Caco-2 (cell line): ENCODE measurements at places on chromosomes 5 and 9. TPM values are rescaled to one million over a fixed set of nuclear protein-coding genes. Genes with fewer than 3 reads are reported as not detected.

DNA sequence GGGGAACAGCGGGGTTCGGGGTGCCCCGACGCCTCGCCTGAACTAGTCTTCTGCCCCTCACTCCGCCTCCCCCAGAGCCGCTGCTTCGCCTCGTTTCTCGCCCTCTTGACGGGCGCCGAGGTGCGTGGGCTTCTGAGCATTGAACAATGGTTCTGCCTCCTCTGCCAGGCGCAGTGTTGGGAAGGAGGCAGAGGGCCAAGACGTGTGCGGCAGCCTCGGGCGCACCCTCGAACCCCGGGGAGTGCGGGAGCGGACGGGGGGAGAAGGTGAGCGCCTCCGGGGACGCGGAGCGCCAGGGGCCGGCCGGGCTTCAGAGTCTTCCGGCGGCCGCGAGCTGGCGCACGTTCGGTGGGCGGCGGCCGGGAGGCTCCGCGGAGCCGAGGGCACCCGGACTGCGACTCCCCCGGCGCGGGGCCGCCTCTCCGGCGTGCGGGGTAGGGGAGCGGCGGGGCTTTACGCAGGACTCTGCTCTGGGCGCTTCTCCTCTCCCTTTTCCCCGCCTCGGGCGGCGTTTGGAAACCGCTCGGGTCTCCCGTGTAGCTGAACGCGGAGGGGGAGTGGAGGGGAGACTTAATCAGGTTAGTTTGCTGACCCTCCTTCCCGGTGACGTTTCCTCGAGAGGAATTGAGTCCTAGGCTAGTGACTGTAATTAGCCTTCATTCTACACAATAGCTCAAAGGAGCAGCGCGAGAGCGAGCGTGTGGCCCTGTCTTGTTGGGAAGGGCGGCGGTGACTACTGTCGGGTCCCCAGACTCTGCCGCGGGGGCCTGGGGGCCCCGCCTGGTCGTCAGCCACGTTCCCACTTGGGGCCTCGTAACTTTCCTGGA lies 1.1 kb downstream of the VLDLR start:
- peak; percentile 18 for DNase-seq

- DNase-seq: no peak
These were observed 48.0 kb downstream of the IPO11 start for GRCh38 chr5:62460578-62460983.

GRCh38 chr9:86485359-86485758 lies 131.1 kb upstream of the TUT7 start:
- no peak for DNase-seq

GRCh38 chr9:86667307-86667706 lies 280.0 kb downstream of the GAS1 start:
- DNase-seq: no peak

DNA sequence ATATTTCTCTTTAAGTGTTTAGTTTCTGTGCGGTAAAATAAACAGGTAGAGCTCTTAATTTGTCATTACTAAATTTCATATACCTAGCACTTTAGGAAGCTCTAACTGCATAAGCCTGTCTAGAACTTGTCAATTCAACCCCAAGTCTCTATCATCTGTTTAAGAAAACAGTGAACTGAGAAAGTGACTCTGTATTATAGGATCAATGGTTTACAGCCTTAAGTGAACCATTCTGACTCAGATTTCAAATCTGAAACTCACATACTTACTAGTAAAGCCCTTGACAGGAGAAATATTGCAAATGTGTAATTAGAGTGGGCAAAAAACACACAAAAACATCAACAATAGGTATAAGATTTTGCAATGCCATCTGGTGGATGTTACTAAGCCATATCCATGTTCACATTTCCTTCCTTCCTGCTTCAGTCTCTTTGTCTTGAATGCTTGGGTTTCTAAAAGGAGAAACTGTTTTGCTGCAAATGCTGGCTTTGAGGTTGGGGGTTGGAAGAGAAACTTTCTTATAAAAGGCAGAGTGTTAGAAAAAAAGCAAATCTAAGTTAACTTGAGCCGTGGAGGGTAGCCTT lies 101.8 kb downstream of the DOCK8 start:
- DNase-seq: no peak

- no peak for DNase-seq
These were observed 10.2 kb upstream of the GABRP start for GRCh38 chr5:170773024-170773985.

DNA sequence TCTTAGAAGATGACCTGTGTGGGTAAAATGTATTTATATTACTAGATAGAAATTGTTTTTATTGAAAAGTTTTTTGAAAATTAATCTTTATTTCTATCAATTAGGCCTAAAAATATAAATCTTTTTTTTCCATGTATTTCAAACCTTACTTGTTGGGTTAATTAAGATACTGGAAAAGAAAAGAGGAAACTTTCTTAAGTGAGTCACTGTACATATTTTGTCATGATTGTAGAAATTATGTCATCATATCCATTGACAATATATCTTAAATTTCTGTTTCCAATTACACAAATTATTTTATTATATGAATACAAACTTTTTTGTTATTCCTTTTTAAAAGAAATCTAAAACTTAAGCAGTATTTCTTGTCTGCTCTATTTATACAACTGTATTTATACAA lies 53.1 kb downstream of the RETREG1 start:
- no peak for DNase-seq

DNA sequence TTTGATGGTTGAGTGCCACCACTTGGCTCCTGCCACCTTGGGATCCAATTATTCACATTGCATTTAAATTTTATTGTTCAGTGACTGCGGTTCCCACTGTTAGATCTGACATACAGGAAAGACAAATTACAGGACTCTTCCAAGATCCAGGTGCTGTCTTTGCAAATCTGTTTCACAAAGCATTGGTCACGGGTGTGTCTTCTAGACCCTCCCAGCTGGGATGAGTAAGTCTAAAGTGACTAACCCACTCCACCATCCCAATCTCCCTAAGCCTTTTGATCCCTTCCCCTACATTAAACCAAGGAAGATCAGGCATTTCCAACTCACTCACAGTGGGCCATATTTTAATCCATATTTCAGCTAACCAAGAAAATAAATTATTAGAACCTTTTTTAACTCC lies 1016.3 kb upstream of the CTNND2 start:
- DNase-seq: no peak

DNA sequence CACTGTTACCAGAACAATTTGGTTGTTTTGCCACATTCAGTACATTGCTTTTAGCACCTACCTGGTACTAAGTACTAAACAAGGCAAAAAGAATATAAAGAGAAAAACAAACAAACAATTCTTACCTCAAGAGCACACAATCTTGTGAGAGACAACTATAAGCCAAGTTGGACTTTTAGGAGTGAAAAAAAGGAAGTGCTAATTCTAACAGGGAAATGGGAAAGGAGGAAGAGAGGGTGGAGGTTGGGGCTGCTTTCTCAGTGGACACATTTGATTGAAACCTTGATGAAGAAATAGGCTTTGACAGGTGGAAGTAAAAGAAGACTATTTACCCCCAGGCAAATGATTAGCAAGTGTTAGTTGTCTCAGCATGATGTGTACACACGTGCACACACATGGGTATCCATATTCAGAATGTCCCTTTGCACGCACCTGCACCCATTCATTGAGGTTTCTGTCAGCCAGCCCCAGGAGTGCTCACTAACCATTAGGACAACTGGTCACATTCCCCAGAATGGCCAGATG lies 302.6 kb downstream of the ACTL7B start:
- no peak for DNase-seq

GRCh38 chr9:83699615-83700014 lies 8.1 kb downstream of the UBQLN1 start:
- no peak for DNase-seq

- no peak for DNase-seq
These were observed 703.9 kb downstream of the EFNA5 start for GRCh38 chr5:106966686-106967315.

DNA sequence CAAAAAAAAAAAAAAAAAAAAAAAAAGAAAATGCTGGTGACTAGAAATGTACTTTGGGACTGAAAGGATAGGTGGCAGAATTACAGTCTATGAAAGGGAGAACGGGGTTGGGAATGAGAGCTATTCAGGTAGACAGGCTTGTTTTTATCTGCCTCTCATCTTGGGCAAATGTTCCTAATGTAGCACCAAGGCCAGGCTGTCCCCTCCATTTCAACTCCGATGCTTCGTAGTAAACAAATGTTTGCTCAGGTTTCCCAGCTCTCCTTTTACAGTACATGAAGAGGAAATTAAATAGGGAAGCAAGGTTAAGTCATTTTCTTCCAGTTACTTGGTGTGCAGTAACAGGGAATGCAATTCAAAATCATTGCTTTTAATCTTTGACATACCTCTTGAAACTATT lies 4.4 kb upstream of the BASP1 start:
- no peak for DNase-seq

DNA sequence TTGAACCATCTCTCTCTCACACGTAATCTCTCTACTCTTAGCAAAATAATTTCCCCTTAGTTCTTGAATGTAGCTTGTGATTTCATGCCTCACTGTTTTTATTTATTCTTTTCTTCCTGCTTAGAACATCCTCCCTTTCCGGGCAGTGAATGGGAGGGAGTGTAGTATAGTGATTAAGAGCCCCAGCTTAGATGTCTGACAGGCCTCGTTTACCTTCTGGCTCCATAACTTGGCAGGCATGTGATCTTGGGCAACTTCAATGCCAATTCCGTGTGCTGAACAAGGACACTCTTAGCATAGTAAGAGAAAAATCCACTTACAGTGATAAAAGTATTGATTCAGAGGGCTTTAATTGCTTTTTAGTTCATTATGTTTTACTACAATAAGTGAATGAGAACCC lies 96.3 kb upstream of the TNPO1 start:
- no peak for DNase-seq

- no peak for DNase-seq
These were observed 243.8 kb upstream of the WWC1 start for GRCh38 chr5:168047669-168048111.

- DNase-seq: no peak
These were observed 21.4 kb upstream of the SPATA9 start for GRCh38 chr5:95704150-95704549.

DNA sequence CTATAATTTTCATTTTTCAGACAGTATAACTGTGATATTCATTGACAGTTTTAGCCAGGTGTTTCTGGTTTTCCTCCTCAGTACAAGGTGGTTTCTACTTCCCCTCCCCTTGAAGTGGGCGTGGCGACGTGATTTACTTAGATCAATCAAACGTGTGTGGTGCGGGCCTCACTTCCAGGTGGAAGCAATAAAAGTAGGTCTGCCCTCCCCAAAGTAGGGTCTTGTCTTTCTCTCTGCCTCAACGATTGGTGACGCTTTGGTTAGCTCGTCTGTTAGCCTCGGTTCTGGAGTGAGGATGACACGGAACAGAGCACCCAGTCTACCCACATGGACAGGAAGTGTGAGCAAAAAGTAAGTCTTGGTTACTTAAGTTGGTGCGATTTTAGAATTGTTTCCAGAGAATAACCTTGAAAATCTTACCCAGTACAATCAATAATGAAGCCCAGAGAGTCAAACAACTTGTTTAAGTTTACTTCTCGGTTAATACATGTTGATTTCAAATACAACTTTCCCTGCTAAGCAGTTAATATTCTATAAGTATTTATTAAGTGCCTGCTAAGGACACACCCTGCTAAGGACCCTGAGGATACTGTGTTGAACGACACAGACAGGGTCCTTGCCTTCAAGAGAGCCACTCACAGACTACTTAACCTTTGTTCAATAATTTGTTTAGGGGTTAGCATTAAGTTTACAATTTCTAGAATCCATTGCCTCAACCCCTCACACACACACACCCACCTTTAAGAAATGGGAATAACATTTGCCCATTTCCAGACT lies 48.4 kb downstream of the COX7C start:
- DNase-seq: no peak

DNA sequence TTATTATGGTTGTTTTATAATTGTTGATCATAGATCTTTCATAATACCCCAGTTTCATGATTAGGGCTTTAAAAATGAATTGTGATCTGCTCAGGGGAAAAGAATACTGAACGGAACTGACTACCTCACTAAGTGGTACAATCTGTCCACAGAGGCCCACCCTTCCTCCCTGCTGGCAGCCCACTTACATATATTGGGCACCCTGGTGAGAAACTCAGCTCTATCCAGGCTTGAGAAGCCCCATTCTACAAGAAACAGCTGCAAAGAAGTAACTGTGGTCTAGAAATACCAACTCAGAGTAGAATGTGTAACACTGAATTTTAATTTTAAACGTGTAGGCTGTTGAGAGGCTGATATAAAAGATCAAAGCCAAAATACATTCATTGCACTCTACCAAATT lies 46.9 kb downstream of the TSSK1B start:
- DNase-seq: no peak

MAP3K1 gene
- 46.0 and 47.0 TPM in 2 replicates for total RNA-seq

FAM153A gene
- not detected in 2 replicates for total RNA-seq

ANKDD1B gene
- 0.63 and 0.88 TPM in 2 replicates for total RNA-seq

F12 gene
- total RNA-seq: 13.3 and 14.0 TPM in 2 replicates

ADAMTSL2 gene
- 0.46 and 0.68 TPM in 2 replicates for total RNA-seq

NRARP gene
- total RNA-seq: 22.1 and 24.7 TPM in 2 replicates

PCDHA9 gene
- total RNA-seq: not detected in 2 replicates

SPINK7 gene
- total RNA-seq: not detected in 2 replicates

CER1 gene
- not detected in 2 replicates for total RNA-seq

PCDHB6 gene
- not detected in 2 replicates for total RNA-seq

SLC23A1 gene
- total RNA-seq: 20.4 and 24.0 TPM in 2 replicates
